Activated CD4-positive, alpha-beta T cell treated with anti-CD3 and anti-CD28 coated beads, Interleukin-2, Interleukin-6, amounts not matched to agents 100 ng/mL and 50 ng/mL, durations not matched to agents 16 hours and 8 hours (primary cell): ENCODE measurements at places on chromosomes 3 and 15.

DNA sequence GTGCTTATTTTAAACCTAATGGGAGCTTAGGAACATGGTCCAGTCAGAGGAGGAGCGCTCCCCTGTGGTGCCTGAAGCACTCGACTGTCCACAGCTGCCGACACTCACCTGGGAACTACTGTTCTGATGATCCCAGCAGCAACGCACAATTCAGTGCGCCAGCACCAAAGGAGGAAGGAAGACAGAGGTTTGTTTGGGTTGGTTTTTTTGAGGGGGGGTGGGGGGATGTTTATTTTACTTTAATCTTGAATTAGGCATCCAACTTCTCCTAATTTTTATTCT, 48.8 kb upstream of the VGLL4 start:
- no peak for DNase-seq

GRCh38 chr15:31302029-31302657, 24.5 kb upstream of the KLF13 start:
- DNase-seq = no peak

DNA sequence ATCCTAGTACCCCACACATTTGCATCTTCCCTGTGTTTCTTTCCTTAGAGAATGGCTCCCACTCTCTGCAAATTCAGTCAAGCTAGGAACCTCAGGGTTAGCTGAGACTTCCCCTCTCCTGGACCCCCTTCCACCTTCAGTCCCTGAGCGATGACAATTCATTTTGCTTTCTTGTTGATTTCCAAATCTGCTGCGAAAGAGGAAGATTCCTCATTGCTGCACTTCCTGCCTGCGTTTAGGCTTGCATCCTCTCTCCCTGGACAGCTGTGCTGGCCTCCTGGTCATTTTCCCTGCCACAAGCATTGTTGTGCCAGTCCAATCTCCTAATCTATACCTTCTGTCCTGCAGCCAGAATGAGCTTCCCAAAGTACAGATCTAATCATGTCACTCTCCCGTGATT, 12.3 kb upstream of the DGKG start:
- no peak for DNase-seq

DNA sequence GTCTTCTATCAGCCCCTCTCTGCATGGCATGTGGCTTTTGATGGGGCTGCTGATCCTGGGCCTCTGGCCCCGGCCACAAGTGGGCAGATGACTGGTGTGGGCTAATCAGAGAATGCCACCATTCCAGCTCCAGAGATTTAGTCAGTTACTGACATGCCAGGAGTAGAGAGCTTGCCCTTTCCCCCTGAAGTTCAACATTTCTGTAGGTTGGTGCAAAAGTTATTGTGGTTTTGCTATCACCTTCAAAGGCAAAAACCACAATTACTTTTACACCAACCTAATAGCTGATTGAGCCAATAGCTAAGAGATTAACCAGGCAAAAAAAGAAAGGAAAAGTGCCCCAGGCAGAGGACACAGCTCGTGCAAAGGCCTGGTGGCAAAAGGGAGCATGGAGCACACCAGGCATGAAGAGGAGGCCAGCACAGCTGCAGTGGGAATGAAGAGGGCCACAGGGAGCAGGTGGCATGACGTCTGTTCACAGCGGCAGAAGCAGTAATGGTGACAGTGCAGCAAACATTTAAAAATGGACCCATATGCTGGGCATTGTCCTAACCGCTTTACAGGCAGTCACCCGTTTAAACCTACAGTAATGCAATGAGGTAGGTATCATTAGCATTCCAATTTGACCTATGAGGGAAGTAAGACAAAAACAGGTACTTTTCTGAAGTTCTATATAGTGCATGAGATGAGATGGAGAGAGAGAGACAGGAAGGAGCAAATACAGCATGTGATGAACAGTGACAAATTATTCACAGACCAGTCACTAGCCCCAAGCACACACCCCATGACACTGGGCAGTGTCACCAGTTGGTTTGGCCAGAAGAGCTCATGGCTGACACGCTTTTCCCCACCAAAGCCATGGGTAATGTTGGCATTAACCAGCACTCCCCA, 373.0 kb upstream of the PROK2 start:
- DNase-seq = no peak

DNA sequence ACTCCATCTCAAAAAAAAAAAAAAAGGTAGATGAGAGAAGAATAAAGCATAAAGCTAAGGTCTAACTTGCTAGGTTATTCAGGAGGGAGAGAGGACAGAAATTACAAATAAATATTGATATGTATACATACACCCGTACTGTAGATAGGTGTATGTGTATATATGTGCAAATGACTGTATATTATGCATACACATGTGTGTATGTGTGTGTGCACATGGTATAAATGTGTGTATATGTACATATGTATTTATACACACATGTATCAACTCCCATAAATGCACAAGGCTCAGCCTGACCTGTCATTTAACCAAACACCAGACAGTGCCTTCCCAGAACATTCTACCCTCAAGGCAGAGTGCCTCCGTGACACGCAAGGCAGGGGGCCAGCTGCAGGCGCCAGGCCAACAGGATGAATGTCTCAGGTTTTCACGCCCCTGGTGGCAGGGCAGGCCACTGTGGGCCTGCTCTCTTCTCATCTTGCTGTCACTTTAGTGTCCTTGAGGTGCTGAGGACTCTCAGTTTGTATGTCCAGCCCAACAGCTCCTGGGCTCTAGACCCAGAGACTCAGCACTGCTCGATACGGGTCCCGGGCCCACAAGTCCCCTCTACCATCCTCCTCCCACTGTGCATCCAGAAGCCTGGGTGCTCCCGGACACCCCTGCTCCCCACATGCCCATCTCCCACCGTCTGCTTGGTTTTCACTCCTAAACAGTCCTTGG, 40.4 kb downstream of the TM2D3 start:
- DNase-seq = no peak

DNA sequence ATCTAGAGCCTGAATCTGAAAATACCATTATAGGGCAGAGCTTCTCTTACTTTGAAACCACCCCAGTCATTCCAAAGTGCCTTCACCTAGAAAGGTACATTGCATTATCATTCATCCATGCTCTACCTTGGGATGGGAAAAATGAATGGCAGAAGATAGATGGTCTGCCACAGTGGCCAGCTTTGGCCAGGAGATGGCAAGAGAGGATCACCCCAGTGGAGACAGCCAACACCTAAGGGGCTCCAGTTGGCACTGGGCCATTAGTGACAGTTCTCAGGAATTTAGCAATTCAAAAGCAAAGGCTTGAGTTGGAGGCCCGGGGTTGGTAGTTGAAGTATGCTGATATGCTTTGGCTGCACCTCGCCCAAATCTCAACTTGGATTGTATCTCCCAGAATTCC, 253.6 kb upstream of the MRPL3 start:
- no peak for DNase-seq

- peak; percentile 68 for DNase-seq
Observed at GRCh38 chr3:23830869-23831484, 25.2 kb downstream of the UBE2E1 start.

GRCh38 chr3:188712248-188712924, 459.4 kb upstream of the TPRG1 start:
- no peak for DNase-seq

GRCh38 chr15:86765281-86765680, 685.6 kb downstream of the AGBL1 start:
- no peak for DNase-seq

DNA sequence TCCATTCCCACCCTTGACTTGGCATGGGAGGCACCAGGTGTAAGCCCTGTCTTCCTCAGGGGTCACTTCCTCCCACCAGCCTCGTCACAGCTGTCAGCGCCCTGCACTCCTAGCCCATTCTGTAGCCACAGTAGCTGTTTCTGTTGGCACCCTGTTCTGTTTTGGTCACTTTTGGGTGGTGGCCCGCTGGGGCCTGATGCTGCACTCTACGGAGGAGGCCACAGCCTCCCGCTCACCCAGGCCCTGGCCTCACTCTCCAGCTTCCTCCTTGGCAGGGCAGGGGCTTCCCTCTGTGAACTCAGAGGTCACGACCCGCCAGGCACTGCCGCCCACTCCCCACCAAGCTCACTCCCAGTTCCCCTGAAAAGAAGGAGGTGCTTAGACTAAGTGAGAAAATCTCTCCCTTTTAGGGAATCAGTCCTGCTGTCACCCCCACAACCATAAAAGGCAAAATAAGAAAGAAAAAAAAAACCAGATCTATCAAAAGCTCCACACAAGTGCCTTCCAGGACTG, 68.4 kb downstream of the MGLL start:
- no peak for DNase-seq

DNA sequence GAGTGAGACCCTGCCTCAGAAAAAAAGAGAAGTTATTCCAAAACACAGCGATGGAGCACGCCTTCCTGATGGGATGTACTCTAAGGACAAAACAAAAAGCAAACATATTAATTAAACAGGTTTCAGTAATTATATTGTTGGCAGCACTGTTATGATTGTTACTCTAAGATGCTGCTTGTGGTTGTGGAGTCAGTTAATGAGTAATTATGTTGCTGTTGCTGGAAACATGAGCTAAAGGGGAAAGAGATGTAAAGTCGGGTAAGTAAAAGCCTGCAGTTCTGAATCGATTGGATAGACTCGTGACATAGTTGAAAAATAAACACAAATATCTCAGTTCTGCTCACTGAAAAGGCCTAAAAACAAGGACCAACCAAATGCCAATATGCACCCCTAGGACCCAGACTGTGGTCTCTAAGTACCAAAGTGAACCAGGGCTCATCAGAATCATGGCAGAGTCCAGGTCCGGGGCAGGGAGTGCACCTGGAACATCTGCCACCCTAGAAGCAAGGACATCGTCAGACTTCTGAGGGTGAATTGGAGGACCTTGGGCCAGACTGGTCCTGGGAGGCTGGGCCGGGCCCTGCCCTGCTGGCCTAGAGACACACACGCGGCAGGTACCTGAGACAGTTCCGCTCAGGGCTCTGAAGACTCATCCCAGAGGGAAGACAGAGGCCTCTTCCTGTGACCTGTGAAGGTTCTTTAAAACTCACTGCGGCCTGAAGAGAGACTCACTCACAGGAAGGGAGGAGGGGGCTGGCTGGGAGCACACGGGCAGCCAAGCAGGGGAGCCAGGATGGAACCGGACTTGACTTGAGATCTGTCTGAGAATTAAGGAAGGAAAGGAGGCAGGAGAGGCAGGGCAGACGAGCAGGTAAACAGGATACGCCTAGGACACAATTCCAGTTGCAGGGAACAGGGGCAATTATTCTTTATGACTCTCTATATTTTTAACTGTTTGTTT, 140.5 kb downstream of the LRRK1 start:
- DNase-seq = peak; percentile 12

- no peak for DNase-seq
Observed at GRCh38 chr15:40253167-40253790, 14.4 kb downstream of the PAK6 start.

DNA sequence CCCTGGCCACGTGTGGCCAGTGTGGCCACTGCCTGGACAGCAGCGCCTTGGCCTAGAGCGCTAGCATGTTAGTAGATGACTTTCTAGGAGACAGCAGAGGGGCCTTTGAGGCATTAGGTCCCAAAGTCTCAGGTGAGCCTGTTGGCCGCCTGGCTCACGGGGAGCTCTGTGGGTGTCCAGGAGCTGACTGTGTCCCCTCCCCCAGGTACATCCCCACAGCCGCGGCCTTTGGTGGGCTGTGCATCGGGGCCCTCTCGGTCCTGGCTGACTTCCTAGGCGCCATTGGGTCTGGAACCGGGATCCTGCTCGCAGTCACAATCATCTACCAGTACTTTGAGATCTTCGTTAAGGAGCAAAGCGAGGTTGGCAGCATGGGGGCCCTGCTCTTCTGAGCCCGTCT, 17.0 kb downstream of the SEC61A1 start:
- DNase-seq = no peak

- no peak for DNase-seq
Observed at GRCh38 chr3:161137260-161137659, 32.1 kb upstream of the B3GALNT1 start.

GRCh38 chr3:51798411-51798963, 19.4 kb upstream of the IQCF6 start:
- no peak for DNase-seq

DNA sequence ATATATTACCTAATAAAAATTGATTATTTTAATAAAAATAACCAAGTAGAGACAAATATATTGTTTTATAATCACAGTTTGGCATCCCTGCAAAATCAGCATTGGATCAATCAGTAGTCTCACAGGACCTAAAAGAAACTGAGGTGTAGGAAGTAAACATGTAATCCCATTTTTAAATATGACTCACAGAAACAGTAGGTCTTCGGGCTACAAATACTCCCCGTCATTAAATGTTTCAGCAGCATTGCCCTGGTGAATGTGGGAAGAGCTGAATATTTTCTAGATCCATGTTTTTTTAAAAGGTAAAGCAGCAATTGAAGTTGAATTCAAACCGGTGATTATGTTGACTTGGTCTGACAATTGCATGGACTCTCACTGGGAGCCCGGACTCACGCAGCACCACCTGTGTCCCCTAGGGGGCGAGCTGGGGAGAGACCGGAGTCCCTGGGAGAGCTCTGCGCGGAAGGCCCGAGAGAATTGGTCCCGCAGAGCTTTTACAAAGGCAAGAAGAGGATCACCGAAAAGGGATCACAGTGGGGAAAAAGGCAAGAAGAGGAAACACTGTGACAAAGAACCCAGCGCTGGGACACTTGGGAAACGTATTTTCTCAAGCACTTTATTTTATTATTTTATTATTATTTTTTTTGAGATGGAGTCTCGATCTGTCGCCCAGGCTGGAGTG, 17.2 kb upstream of the USP3 start:
- DNase-seq = peak; percentile 94

GRCh38 chr3:58581328-58582091, 4.3 kb upstream of the FAM107A start:
- no peak for DNase-seq

DNA sequence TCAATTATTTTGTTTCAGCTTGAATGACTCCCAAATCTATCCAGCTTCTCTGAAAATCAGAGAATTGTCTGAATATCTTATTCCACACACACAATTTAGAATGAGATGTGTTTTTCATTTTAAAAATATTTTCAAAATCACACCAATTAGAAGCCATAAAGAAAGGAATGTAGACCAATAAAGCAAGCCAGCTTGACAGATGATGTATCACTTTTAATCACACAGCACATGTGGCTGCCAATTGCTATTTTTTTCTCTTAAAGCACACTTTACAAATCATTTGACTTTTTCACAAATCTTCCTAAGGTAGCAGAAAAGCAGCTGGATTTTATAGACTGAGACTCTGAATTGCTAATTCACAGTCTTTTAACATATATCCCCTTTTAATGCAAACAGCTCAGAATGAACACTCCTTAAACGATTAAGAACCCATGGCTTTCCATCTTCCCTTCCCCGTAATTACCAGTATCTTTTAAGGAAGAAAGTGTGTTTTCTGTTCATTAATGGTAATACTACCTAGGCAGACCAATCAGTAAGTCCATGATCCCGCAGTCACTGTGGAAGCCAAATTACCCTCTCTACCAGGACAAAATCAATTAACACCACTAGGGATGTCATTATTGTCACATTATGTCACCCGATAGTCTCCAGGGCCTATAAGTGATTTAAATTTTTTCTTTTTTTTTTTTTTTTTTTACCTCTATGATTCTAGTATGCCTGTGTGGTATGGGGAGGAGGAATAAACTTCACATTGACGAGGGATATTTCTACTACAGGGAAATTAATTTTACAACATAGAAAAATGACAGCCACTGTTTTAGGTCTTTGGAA, 250.0 kb upstream of the VEPH1 start:
- DNase-seq = no peak
